ENCODE measurements at places on chromosomes 3 and 15. TPM values are rescaled to one million over a fixed set of nuclear protein-coding genes. Genes with fewer than 3 reads are reported as not detected.

FEZF2 gene
- not detected for total RNA-seq

SRGAP3 gene
- 0.59 TPM for total RNA-seq

ZIC4 gene
- not detected for total RNA-seq

SGO1 gene
- total RNA-seq = 16.3 TPM

AP2M1 gene
- 286 TPM for total RNA-seq

IMPG2 gene
- not detected for total RNA-seq

FILIP1L gene
- total RNA-seq = 0.17 TPM

CNTN6 gene
- total RNA-seq = not detected

DLEC1 gene
- total RNA-seq = not detected

GOLGA6L9 gene
- 1.5 TPM for total RNA-seq

COLQ gene
- total RNA-seq = 0.24 TPM

PEX11A gene
- 8.7 TPM for total RNA-seq

CD200 gene
- total RNA-seq = not detected

SPINK8 gene
- total RNA-seq = not detected

LIPH gene
- total RNA-seq = 5.6 TPM

Measured in A549 treated with GW870086 at 1 μM for 4 hours (cell line).